MG63 (cell line): ENCODE measurements at places on chromosomes 13 and 19.

DNA sequence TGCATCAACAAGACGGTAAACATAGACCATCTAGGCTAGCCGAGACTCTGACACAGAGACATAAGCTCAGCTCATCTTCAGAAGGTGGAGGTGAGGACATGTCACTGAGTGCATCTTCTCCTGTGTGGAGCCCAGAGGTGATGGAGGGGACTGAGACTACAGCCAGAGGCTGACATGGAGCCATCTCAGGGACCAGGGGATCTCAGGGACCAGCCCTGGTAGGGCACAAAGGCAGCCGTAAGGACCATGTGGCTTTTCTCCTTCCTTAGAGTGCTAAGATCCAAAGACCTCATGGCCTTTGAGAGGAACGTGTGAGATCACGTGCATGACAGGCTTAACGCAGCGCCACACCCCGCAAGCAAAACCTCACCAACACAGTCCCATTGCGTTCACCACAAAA is 126.9 kb downstream of the RAB20 start:
- no peak for DNase-seq

- DNase-seq = no peak
Measured at GRCh38 chr19:46958532-46958931, 61.1 kb upstream of the NPAS1 start.

DNA sequence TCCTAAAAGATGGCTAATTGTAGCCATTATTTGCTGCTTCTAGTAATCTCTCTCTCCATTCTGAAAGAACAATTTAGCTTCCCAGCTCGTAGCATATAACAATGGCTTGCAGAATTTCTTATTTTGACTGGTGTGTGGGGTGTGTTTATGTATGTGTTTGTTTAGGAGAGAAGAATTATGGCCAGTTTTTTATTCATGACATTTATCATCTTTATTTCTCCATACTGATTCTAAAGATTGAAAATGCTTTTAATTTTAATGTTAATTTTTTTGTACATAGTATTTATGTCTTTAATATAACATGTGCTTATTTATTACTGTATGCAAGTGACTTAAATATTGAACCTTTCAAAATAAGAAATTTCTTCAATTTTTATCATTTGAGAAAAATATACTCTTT is 115.8 kb upstream of the TMTC4 start:
- no peak for DNase-seq

GRCh38 chr13:104895521-104895920 is 1639.9 kb downstream of the EFNB2 start:
- no peak for DNase-seq

GRCh38 chr13:20528452-20528851 is 2.8 kb upstream of the CRYL1 start:
- DNase-seq = no peak

- DNase-seq = no peak
Measured at GRCh38 chr13:32549788-32550187, 11.2 kb upstream of the N4BP2L2 start.

- no peak for DNase-seq
Measured at GRCh38 chr19:30049846-30050667, 108.0 kb downstream of the URI1 start.

- DNase-seq = no peak
Measured at GRCh38 chr19:6263735-6264444, 15.9 kb downstream of the MLLT1 start.
